ENCODE measurements at places on chromosomes 13 and 19.

- DNase-seq, result no peak
These were observed 390.5 kb upstream of the PCDH9 start for GRCh38 chr13:67620665-67621064.

DNA sequence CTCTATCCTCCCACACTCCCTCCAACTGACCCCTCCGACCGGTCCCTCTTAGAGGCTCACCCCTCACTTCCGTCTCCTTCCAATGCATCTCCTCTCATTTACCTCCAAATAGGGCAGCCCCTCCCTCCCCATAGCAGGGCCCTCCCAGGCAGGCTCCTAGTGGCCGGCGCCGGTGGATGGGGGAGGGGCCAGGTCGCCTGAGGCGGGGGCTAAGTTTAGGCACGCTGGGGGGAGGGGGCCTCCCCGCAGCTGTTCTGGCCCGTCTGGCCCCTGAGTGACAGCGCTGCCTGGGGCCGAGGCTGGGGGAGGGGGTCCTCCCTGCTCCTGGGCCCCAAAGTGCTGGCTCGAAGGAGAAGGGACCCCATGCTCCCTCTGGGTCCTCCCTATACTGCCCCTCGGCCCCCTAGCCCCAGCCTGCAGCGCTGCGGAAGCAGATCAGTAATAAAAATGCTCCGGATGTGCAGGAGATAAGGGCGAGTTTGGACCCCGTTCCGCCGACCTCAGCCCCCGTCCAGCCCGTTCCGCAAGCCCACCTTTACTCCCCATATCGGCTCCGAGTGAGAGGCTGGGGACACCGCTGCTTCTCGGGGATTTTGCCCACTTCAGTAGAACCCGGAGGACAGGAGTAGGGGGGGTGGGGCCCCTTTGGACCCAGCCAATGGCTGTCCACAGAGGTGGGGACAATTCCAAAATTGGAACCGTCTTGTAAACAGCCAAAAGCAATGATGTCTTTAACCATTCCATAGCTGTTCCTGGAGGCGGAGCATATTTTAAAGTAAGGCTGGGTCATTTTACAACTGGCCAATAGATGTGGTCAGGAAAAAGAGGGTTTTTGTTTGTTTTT is 4.0 kb downstream of the RTN2 start:
- DNase-seq, result no peak

- no peak for DNase-seq
These were observed 6.8 kb downstream of the PTPRS start for GRCh38 chr19:5333581-5334365.

DNA sequence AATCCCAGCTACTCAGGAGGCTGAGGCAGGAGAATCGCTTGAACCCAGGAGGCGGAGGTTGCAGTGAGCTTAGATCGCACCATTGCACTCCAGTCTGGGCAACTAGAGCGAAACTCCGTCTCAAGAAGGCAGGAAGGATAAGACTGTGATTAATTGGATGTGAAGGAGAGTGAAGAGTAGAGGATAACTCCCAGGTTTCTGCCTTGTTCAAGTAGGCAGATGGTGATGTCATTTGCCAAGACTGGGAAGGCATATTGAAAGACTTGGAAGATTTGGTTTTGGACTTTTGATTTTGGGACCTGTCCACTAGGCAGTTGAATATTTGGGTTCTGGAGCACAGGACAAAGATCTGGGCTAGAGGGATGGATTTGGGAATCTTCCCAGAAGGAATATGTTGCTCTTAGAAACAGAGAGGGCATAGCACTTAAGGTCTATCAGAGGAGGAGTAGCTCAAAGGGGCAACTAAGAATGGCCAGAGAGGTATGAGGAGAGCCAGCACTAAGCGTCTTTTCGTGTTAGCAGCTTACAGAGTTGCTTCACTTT is 20.0 kb downstream of the GARRE1 start:
- DNase-seq, result no peak

DNA sequence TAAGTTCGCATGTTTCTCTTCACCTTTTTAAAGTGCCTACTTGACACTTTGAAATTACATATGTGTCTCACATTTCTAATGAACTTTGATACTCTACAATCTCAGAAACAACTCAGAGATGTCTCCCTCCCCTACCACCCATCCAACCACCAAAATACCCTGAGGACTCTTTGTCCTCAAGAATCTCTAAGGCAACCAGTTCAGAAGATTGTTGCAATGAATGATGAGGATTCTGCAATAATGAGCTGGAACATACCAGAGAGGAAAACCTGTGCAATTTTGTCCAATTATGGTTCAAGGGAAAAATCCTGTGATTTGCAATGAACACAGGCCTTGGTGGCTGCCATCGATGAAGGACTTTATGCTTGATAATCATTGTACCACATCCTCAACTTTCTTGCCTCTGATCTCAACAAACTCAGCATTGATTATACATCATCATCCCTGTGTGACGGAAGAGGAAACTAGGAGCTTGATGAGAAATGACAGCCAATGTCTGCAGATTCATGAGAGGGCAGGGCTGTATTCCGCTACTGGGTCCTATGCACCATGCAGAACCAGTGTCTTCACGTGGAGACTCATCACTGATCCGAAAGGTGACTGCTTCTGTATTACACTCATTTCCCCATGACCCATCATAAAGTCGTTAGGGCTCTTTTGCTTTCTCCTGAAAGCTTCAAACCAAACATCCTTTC is 1.1 kb downstream of the FPR1 start:
- DNase-seq, result no peak

GRCh38 chr19:13748169-13748828 is 16.0 kb upstream of the MRI1 start:
- no peak for DNase-seq
